Chondrocyte (in vitro differentiated cells): ENCODE measurements at places on chromosomes 1 and 21. TPM values are rescaled to one million over a fixed set of nuclear protein-coding genes. Genes with fewer than 3 reads are reported as not detected.

The C1orf141 gene
- total RNA-seq, result not detected in 3 replicates

GRCh38 chr1:21573971-21574465, 64.8 kb downstream of the ALPL start:
- peaks cover 9% of the 10 kb centered on the region for H3K4me1 ChIP-seq
- H3K27me3 ChIP-seq, result no peaks in the 10 kb centered on the region
- no peak overlapping the region for H3K27ac ChIP-seq
- no peaks in the 10 kb centered on the region for H3K36me3 ChIP-seq

GRCh38 chr1:7478809-7479499, 292.1 kb upstream of the VAMP3 start:
- H3K36me3 ChIP-seq, result no peaks in the 10 kb centered on the region
- H3K27ac ChIP-seq, result peak overlapping the region; percentile 64
- no peaks in the 10 kb centered on the region for H3K27me3 ChIP-seq
- peaks cover 17% of the 10 kb centered on the region for H3K4me1 ChIP-seq
- no peak for DNase-seq

GRCh38 chr1:33030575-33030974, 6.1 kb downstream of the AK2 start:
- H3K4me1 ChIP-seq, result peaks cover 46% of the 10 kb centered on the region
- no peaks in the 10 kb centered on the region for H3K36me3 ChIP-seq
- peak overlapping the region; percentile 42 for H3K27ac ChIP-seq
- no peak for DNase-seq
- no peaks in the 10 kb centered on the region for H3K27me3 ChIP-seq

DNA sequence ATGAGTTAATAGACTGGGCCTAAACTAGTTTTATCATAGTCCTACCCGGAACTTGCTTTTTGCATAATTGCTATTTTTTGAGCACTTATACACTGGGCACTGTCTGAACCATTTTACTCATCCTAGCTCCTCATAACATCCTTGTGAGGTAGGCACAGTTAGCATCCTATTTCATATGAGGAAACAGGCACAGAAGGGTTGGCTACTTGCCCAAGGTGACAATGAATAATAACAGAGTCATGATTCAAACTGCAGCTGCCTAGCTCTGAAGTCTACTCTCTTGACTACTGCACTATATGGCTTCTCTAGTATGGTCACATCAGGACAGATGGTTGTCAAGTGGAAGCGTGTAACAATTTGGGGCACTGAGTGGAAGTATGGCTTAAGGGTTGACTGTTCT, 18.2 kb upstream of the RC3H1 start:
- no peaks in the 10 kb centered on the region for H3K4me1 ChIP-seq
- no peak overlapping the region for H3K27ac ChIP-seq
- H3K4me3 ChIP-seq, result no peak overlapping the region

- H3K27ac ChIP-seq, result no peak overlapping the region
- no peak overlapping the region for H3K4me3 ChIP-seq
- H3K4me1 ChIP-seq, result no peaks in the 10 kb centered on the region
Measured at GRCh38 chr21:45930792-45931191, 50.8 kb upstream of the COL6A1 start.

- no peaks in the 10 kb centered on the region for H3K36me3 ChIP-seq
- no peaks in the 10 kb centered on the region for H3K4me1 ChIP-seq
- peaks cover 8% of the 10 kb centered on the region for H3K27me3 ChIP-seq
- H3K4me3 ChIP-seq, result no peak overlapping the region
Measured at GRCh38 chr1:34663031-34663430, 91.8 kb upstream of the GJB5 start.

DNA sequence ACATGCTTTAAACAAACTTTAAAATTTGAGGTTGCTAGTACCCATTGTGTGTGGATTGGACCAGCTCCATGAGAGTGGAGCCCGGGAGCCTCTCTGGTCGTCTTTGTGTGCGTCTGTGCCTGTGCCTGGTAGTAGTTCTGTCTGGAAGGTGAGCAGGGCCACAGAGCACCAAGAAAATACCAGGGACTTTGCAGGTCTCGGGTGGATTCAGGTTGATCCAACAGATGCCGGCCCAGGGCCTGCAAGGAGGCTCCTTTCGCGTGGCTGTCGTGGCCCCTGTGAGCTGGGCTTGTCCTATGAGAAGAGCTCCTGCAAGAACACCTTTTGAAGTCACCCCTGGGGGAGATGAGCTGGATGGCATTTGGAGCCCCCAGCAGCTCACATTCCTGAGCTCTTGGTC, 28.3 kb downstream of the COL18A1 start:
- peaks cover 69% of the 10 kb centered on the region for H3K4me1 ChIP-seq
- DNase-seq, result no peak
- H3K4me3 ChIP-seq, result no peak overlapping the region
- H3K27ac ChIP-seq, result peak overlapping the region; percentile 88
- peaks cover 2% of the 10 kb centered on the region for H3K36me3 ChIP-seq
- no peaks in the 10 kb centered on the region for H3K27me3 ChIP-seq

- H3K4me1 ChIP-seq, result no peaks in the 10 kb centered on the region
- no peak overlapping the region for H3K4me3 ChIP-seq
- H3K27me3 ChIP-seq, result no peaks in the 10 kb centered on the region
- H3K27ac ChIP-seq, result no peak overlapping the region
- no peak for DNase-seq
Measured at GRCh38 chr21:23471877-23472276, 2135.4 kb downstream of the MRPL39 start.

DNA sequence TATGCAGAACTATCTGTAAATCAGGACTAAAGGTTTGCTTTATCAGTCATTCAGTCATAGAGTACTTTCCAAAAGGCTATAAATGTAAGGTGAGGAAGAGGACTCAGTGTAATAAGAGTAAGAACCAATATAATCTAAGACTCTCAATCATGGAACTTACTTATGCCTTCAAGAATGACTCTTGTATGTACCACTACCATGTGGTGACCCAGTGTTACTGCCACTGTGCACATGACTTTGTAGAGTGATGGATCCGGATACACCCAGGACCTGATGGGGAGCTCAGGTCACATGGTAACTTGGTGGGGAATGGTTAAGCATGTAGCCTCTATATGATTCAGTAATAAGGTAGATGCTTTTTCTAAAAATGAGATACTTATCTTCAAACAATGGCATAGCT, 2099.8 kb downstream of the MRPL39 start:
- DNase-seq, result no peak
- H3K4me1 ChIP-seq, result no peaks in the 10 kb centered on the region
- H3K36me3 ChIP-seq, result no peaks in the 10 kb centered on the region
- no peak overlapping the region for H3K27ac ChIP-seq
- no peak overlapping the region for H3K4me3 ChIP-seq

DNA sequence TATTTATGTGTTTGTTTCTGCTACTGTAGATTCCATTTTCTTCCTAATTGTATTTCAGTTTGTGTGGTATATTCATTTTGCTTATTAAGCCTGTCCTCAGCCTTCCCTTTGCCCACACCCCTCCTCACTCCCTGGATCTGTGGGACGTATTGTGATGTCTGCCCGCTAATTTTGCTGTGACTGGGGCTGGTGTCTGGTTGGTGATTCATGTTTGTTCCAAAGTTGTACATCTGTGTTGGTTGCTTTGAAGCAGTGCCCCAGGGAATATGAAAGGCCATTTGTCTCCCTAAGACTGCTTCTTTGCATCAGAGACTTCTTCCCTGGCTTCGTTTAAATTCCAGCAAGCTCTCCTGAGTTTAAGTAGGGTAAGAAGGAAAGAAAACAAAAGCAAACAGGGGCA, 289.5 kb upstream of the SGIP1 start:
- no peaks in the 10 kb centered on the region for H3K27me3 ChIP-seq
- no peak overlapping the region for H3K4me3 ChIP-seq

The TSPEAR gene
- total RNA-seq, result 0.15 to 0.38 TPM in 2 of 3 replicates, not detected in the other
